ENCODE measurements at places on chromosomes 6 and 20.

DNA sequence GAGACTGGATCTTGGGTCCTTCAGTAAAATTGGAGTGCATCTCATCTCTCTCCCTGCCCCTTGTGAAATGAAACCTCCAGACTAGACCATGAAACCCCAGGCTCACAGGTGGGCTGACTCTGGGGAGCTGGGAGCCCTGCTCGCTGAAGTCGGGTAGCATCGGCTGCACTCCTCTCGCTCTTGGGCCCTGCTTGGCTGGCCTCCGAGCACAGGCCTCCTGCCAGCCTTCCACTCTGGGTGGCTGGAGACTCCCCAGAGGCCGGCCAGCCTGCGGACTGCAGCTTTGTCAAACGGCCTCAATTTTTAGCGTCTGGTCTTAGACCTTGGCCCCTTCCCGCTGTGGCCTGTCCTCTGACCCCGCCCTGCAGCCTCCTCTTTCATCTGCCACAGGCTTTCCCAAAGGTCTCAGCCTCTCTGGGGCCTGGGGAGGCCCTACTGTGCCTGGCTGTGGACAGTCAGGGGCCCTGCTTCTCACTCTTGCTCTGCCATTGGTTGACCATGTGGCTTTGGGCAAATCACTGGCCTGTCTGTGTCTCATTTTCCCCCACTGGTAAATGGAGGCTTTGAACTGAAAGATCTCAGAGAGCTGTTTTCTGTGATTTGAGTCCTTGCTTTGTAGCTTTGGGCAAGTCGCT lies 45.1 kb downstream of the SRC start:
- DNase-seq, result no peak

DNA sequence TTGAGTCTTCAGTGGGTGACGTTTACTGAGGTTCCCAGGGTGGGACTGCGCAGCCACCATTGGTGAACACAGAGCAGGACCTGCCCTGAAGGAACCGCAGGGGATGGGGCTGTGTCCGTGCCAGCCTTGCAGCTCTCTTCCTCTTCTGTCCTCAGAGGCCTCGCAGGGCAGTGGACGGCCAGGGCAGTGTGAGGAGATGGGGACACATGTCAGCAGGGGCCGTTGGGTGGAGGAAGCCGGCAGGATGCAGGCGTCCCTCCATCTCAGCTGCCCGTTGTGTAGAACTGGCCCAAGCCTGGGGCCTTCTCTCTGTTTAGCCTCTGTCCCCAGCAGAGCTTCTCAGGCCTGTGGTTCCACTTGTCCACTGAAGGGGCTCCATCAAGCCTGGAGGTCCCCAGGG lies 53.6 kb upstream of the SMOC2 start:
- DNase-seq, result no peak

GRCh38 chr6:126696921-126697693 lies 357.2 kb downstream of the CENPW start:
- no peak for DNase-seq

DNA sequence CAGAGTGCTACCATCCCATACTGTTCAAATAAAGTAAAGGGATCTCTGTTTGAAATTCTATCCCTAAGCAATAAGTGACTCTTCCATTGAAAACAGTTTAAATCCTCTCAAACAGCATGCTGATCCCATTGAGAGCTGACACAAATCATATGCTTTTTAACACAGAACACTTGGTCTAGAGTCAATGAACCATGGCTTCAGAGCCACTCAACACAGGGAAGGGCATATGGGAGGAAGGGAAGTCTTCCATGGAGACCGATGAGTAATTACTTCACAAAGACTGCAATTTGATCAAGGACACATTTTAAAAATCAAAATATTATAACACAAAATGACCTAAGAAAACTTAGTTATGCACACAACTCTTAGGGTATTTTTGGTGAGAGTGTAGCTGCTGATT lies 1073.0 kb upstream of the MAP3K7 start:
- DNase-seq, result no peak

- DNase-seq, result no peak
Measured at GRCh38 chr6:17842934-17843821, 136.5 kb upstream of the NUP153 start.

GRCh38 chr6:18752278-18753068 lies 365.3 kb downstream of the RNF144B start:
- no peak for DNase-seq

GRCh38 chr6:138105880-138106664 lies 1.1 kb downstream of the PERP start:
- DNase-seq, result no peak

- no peak for DNase-seq
Measured at GRCh38 chr6:72650081-72650745, 28.3 kb downstream of the KCNQ5 start.

GRCh38 chr20:37178839-37179682 lies at the start of the genes MROH8 and RPN2:
Gene MROH8, minus strand, starts transcription at chr20:37179548.
Gene RPN2, plus strand, starts transcription at chr20:37179330. Its CDS starts 27 bp downstream, at chr20:37179357.
- DNase-seq, result peak; percentile 93

DNA sequence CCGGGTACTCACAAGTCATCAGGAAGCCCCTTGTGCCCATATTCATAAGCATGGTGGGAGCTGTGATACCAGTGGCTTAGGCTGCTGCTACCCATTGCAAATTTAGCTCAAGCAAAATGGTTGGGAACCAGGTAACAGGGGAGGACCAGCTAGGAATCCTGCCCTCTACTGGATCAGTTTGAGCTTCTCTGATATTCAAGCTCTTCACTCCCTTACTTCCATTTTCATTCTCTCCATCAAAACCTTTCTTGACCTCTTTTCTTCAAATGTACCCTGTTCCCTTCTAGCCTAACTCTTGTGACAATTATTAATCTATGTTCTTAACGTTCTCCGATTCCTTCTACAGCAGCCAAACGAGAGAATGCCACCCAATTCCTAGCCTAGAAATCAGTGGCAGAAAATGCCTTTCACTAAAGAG lies 9.7 kb downstream of the NOL7 start:
- DNase-seq, result no peak

GRCh38 chr6:105220186-105220585 lies 40.4 kb upstream of the POPDC3 start:
- no peak for DNase-seq

DNA sequence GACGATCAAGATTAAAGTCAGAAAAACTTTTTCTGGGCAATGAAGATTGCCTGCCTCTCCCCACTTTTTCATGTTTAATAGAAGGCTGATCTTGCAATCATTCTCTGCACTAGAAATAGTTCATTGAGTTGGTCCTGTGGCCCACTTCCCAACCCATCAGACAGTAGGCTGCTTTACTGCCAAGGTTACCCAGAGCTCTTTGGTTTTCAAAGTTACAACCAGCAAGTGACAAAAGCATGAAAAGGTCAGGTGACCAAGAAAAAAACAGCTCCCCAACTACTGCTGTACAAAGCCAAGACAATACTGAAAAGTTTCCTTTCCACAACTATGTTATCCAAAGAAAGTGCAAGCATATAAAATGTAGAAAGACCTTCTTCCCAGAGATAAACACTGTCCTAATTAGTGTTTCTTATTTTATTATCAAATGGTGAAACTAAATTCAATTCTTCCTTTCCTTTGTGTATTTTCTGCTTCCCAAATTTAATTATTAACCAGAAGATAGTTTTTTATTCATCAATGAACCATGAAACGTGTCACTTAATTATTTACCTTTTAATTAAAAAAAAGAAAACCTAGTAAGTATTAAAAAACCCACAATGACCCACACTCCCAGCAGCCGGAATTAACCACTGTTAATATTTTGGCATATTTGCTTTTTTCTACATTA lies 16.6 kb downstream of the DNAAF9 start:
- DNase-seq, result no peak

DNA sequence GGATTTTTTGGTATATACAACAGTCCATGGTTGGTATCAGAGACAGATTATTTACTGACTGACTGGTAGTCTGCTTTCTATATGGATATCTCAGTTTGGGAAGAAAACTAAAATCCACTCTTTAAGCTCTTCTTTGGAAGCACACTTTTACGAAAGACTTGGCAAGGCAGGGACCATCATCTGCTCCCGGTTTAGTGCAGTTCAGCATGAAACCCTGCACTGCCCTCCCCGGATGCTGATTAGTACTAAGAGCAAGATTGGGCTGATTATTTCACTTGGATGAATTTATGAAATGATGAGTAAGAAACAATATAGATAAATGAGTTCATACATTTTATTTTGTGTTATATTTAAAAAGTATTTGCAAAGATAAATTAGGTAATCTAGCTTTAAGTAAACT lies 56.3 kb downstream of the RGS17 start:
- no peak for DNase-seq

DNA sequence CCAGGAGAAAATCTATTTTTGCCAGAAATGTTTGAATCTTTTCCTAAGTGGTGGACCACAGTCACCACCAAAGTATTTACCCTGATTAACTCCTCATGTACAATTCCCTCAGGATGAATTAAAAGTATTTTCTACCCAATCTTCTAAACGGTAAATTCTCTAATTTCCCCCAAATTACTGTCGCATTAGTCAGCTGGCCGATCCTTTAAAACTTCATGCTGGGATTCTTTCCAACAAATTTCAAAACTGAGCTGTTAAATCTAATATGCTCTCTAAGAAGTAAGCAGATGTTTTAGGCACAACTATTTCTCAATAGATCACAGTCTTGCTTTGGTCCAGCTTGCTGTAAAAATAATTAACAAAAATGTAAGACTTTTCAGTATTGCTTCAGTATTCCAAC lies 447.2 kb downstream of the FRK start:
- DNase-seq, result no peak

DNA sequence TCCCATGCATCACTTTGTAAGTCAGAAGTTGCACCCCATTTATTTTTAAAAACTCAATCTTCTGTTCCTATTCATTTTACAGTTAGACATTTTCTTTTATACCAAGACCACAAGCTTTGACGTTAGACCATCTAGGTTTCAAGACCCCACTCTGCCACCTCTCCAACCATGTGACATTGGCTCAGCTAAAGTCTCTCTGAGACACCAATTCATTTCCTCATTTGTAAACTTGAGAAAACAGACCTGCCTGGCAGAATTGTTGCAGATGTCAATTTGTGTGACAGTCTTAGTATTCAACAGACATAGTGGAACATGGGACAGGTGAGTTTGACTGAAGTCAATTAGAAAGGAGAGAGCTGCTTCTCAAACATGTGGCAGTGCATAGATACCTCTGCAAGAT lies 55.6 kb upstream of the CSE1L start:
- no peak for DNase-seq

GRCh38 chr6:161630674-161631073 lies 356.8 kb upstream of the AGPAT4 start:
- no peak for DNase-seq

GRCh38 chr6:16805243-16805950 lies 44.1 kb upstream of the ATXN1 start:
- DNase-seq, result no peak

DNA sequence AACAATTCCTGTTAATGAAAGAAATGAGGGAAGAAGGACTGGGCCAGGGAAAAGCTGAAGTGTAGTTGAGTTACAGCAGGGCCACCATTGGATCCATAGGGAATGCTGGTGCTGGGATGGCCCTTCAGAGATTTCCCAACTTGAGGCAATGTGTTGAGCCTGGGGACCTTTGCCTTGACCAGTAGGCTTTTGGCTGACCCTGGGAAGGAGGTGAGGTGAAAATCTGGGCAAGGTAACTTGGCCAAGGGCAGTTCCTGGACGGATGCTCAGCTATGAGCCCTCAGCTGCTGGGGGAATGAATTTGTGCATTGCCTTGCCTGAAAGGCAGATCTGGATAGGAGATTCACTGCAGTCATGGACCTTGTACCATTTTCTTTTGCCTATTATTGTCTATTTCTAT lies 20.4 kb downstream of the UTRN start:
- no peak for DNase-seq

Data from stimulated activated CD8-positive, alpha-beta memory T cell treated with anti-CD3 and anti-CD28 coated beads, Interleukin-12 subunit alpha, Interleukin-12 subunit beta, amount 100 ng/mL, for 4 hours (primary cell).